ENCODE measurements at places on chromosomes 6 and 20.
A peak's percentile ranks its signal among the peaks of the same experiment; 100 is the strongest.

GRCh38 chr20:38165089-38165965 is at the start of gene TGM2:
Gene TGM2, minus strand, starts transcription at chr20:38165270. Its CDS starts 72 bp downstream, at chr20:38165198.
- DNase-seq: peak; percentile 21

- DNase-seq: no peak
These were observed 260.0 kb downstream of the ERMARD start for GRCh38 chr6:170011204-170012036.

- no peak for DNase-seq
These were observed 11.1 kb downstream of the MAP1LC3A start for GRCh38 chr20:34569598-34569997.

- no peak for DNase-seq
These were observed 1.5 kb downstream of the SERPINB1 start for GRCh38 chr6:2839982-2840748.

GRCh38 chr6:127402890-127403617 is 56.1 kb downstream of the KIAA0408 start:
- DNase-seq: no peak

DNA sequence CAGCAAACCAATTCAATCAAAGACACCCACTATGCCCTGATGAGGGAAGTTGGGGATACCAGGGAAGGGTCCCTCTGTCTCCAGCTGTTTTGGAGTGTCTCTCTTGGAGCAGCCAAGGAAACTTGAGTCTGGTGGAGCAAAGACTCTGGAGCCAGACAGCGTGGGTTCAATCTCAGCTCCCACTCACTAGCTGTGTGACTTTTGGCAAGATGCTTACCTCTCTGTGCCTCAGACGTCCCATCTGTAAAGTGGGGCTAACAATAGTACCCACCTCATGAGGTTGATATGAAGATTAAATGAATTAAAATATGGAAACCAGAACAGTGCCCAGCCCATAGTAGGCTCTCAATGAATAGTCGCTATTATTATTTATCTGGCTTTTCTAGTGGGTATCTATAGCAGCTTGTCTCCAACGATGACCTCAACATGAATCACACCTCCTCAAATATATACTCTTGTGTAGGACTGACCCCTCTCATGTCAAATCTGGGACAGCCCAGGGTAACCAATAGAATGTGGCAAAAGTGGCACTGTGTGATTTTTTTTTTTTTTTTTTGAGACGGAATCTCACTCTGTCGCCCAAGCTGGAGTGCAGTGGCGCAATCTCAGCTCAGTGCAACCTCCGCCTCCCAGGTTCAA is 99.2 kb upstream of the FOXP4 start:
- no peak for DNase-seq

DNA sequence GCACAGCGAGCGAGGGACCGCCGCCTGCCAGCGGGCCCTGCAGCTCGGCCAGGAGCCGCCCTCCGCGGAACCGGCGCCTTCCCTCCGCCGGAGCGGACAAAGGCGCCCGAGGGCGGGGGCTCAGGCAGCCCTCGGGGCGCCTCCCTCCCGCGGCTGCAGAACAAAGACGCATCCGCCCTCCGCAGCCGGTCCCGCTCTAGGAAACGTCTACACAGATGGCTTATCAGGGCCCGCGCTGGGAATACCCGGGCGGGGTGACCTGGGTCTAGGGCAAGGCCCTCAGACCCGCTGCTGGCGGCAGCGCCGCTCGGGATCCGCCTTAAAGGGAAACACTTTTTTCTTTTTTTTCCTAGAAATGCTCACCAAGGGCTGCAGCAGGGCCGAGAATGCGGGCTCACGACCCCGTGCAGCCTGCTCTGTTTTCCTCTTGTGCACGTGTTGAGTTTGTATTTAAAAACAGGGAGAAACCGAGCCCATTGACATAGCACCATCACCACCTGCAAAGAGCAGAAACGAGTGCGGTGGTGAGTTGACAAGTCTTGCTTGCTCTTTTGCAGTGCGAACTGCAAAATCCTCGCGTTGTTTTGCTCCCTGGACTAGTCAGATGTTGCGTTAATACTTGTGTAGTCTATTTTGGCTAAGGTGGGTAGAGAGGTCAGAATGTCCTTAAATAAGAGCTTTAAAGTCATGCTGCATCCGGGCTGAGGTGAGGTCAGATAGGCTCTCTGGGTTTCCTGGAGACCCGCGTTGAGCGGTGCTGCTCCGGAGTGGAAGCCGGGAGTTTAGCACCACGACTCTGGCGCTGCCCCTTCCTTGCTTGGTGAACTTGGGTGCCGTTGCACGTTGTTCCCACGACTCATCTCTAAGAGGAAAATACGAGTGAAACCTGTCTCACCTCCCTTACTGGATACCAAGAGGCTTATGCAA is 1.1 kb upstream of the RPS6KA2 start:
- peak; percentile 91 for DNase-seq

DNA sequence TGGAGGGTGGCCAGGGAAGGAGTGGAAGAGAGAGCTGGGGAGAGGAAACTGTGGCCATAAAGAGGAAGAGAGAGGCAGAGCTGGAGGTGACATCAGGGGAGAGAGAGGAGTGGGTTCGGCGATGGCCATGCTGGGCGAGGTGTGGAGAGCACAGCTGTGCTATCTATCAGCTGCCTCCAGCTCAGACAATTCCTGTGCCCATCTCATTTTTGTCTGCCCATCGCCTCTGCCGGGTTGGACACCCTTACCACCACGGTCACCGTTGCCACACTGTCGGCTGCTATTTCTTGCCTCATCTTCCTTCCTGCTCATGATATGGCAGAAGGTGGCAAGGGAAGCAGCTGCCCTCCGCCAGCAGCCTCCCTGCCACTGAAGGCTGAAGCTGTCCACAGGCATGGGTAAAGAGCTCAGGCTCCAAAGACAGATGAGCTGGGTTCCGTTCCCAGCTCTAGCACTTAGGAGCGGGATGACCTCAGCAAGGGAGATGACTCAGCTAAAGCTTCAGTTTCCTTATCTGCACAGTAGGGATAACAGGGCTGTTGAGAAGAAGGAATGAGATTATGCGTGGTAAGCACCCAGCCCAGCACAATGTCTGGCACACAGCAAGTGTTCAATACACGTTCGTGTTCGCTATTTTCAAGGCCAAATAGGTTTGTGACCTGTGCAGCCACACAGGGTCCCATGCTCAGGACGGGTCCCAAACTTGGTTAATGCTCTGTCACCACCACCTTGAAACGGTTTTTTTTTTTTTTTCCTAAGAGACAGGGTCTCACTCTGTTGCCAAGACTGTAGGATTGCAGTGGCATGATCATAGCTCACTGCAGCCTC is 21.9 kb upstream of the TAF8 start:
- DNase-seq: no peak

- no peak for DNase-seq
These were observed 48.9 kb downstream of the ME1 start for GRCh38 chr6:83381949-83382348.

DNA sequence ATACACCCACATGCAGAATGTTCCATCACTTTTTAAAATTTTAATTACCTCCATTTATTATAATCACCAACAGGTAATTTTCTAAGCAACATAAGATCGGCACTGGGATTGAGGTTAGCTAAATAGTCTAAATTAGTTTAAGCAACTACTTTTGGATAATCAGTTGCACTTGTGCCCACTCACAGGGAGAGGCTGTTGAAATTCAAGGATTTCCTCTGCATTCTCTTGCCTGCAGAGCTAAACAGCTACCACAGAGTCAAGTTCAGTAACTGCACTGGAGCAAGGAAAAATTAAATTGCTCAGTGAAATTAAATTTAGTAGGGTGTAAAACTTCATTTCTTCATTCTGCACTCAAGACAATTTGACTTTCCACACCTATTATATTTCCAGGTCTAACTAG is 120.7 kb upstream of the CCDC28A start:
- DNase-seq: peak; percentile 44

- DNase-seq: peak; percentile 82
These were observed 176.8 kb downstream of the CD83 start for GRCh38 chr6:14294270-14294951.

GRCh38 chr6:151680846-151681432 is 126.5 kb upstream of the ESR1 start:
- DNase-seq: peak; percentile 22

GRCh38 chr6:36357872-36358225 is 21.2 kb upstream of the BNIP5 start:
- DNase-seq: no peak

DNA sequence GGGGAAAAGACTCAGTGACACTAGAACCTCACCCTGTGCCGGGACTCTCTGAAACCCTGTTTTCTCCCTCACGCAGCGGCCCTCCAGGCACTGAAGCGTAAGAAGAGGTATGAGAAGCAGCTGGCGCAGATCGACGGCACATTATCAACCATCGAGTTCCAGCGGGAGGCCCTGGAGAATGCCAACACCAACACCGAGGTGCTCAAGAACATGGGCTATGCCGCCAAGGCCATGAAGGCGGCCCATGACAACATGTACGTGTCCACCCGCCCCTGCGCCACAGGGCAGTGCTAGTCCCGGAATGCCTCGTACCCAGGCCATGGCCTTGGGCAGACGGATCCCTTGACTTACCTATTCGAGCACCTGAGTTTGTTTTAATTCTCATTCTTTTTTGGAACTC is 37.2 kb downstream of the CHMP4B start:
- no peak for DNase-seq

DNA sequence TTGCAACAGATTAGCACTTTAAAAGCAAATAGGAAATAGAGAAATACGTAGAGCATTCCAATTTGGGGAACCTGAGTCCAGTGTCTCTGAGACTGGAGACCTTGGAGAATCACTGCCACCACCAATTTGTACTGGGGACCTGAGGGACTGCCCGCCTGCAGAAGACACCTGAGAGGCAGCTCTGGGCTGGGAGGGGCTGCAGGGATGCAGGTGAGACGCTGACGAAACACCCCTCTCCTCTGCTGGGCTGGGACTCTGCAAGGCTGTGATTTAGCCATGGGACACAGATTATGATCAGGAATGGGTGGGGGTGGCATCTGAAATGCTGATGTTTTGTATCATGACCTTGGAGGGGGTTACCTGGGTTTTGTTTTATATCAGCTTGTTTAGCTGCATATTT is 7.0 kb upstream of the APMAP start:
- DNase-seq: no peak

DNA sequence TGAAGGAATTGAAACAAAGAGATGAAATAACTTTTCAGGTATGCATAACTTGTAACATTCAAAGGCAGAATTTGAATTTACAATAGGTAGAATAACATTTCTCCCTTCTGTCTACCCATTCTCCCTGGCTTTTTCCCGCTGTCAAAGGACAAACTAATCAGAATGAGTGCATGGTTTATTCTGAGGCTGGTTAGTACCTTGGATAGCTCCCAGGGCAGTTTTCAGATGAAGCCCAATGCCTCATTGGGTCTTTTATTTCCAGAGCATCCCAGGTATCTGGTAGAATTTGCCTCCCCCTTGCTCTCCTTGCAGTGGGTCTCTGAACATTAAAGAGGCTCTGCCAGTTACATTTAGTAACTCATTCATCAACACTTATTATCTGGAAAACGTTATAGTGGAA is 665.5 kb downstream of the BCKDHB start:
- no peak for DNase-seq

DNA sequence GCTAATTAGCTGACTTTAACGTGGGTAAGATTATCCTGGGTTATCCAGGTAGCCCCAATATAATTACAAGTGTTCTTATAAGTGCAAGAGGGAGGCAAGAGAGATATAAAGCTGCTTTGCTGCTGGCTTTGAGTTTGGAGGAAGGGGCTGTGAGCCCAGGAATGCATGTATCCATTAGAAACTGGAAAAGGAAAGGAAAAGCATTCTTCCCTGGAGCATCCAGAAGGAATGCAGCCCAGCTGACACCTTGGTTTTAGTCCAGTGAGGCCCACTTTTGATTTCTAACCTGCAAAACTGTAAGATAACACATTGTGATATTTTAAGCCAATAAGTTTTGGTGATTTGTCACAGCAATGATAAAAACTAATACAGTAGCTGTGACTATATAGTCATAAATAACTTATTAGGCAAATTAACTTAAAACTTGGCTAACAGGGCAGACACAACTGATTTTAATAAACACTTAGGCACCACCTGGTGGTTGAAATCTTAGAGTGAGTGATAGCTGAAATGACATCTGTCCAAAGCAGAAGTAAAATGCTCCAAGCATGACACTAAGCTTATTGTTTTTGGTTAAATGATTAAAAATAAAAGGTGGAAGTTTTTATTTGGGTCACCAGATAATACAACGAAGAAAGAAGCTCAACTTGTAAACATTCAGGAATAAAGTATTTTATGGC is 35.6 kb downstream of the ADGRF4 start:
- DNase-seq: peak; percentile 11

- no peak for DNase-seq
These were observed 94.7 kb upstream of the LOC128125822 start for GRCh38 chr6:63477422-63478040.

- no peak for DNase-seq
These were observed 701.5 kb upstream of the ID4 start for GRCh38 chr6:19135706-19136105.

All from NCI-H1417 (cell line).